ENCODE measurements at places on chromosomes 16 and 17.

GRCh38 chr16:65572156-65572555, 450.3 kb upstream of the CDH11 start:
- DNase-seq, result peak; percentile 76

- DNase-seq, result peak; percentile 56
Observed at GRCh38 chr17:63881935-63882601, at the start of gene GH2. TSS of gene GH2 (minus strand) at chr17:63881944. CDS start at chr17:63881801, 143 bp downstream.

DNA sequence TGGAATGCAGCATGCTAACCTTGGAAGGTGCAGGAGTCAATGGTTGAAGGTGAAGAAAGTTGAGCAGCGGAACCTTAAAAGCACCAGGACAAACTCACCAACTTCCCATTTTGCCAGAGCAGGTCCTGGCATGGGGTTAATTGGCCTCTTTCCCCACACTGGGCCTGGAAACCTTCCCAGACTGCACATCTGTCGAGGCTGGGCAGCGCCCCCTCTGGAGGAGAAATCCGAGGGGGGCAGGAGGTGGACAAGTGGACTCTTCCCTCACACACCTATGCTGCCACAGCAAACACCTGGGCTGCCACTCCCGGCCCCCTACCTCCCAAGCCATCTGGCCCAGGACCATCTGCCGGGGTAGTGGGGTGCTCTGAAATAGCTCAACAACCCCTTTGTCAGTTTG, 232.4 kb downstream of the CBLN1 start:
- DNase-seq, result no peak

DNA sequence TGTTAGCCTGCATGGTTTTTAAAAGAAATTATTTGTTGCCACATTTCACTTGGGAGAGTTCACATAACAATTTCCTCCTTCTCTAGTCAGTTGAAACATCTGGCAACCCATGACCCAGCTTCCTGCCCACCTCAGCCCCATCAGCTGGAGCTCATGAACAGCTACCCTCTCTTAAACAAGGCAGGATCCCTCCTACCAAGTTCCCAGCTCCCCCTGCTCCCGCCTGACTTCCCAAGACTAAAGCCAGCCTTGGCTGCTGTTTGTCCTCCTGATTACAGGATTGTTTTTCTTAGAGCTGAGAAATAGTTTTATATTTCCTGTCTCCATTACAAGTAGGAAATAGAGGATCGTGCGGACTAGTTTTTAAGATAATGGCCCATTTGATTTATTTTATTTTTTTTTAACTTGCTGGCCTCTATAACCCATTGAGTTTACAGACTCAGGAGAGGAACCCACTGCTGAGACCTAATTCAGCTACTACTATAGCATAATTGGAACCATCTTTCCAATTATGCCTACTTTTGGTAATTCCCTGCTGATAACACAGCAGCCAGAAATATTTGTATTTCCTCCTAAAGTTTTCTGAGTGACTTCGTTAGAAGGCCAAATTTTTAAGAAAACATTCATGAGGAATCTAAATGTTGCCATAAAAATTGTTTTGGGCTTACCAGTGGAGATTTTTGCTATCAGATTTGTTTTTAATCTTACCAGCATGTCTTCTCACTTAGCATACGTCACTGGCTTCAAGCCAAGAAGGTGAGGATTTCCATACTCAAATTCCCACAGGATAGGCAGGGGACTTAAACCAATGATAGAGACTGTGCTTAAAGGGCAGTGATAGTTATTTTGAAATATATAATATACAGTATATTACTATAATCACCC, 90.0 kb downstream of the ELAC2 start:
- no peak for DNase-seq

DNA sequence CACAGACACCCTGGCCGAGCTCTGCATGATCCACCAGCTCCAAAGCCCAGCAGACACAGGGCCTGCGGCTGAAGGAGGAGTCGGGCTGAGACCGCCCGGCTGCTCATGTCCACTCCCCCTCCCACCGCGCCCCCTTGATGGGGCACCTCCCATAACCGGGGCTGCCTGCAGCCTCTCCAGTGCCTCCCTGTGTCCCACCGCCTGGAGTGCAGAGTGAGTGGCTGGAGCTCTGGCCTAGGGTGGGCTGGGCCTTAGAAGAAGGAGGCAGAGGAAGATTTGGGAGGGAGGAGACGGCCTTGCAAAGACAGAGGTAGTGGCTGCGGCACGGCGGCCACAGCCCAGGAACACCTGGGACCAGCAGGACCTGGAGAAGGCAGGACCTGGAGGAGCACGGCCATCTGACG, 4.0 kb downstream of the CBFA2T3 start:
- no peak for DNase-seq

- peak; percentile 16 for DNase-seq
Observed at GRCh38 chr17:1267471-1267943, 2.7 kb upstream of the BHLHA9 start.

GRCh38 chr17:44642834-44643233, 13.4 kb upstream of the MEIOC start:
- DNase-seq, result no peak

DNA sequence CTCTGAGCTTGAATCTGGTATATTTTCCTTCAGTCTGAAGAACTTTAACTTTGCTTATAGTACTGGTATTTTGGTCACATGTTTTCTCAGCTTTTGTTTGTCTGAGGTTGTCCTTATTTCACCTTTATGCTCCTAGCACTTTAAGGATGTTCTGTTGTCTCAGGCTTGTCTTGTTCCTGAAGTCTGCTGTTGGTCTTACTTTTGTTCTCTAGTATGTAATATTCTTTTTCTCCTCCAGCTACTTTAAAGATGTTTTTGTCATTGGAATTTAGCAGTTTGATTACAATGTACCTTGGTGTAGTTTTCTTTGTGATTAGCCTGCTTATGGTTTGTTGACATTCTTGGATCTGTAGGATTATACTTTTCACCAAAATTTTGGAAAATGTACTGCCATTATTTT, 23.6 kb downstream of the RPTOR start:
- no peak for DNase-seq

DNA sequence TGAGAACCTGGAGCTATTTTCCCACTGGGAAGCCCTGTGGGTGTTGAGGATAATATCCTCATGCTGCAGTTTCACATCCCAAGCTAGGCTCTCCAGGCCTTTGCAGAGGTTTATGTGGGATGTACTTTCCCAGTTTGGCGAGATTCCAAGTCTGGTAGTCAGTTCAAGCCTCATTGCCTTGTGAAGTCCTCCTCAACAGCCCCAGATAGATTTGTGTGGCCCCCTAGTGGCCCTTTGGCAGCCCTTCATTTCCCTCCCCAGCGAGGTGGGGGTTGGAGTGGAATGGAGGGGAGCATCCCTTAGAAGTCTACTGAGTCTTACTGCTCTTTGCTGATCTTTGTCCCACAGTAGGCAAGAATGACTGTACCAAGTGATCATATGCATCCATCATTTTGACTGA, 137.9 kb downstream of the CDH11 start:
- peak; percentile 75 for DNase-seq

- DNase-seq, result no peak
Observed at GRCh38 chr16:31473264-31473984, 1.5 kb downstream of the TGFB1I1 start.

GRCh38 chr17:57419940-57420550, 163.7 kb downstream of the MSI2 start:
- no peak for DNase-seq

DNA sequence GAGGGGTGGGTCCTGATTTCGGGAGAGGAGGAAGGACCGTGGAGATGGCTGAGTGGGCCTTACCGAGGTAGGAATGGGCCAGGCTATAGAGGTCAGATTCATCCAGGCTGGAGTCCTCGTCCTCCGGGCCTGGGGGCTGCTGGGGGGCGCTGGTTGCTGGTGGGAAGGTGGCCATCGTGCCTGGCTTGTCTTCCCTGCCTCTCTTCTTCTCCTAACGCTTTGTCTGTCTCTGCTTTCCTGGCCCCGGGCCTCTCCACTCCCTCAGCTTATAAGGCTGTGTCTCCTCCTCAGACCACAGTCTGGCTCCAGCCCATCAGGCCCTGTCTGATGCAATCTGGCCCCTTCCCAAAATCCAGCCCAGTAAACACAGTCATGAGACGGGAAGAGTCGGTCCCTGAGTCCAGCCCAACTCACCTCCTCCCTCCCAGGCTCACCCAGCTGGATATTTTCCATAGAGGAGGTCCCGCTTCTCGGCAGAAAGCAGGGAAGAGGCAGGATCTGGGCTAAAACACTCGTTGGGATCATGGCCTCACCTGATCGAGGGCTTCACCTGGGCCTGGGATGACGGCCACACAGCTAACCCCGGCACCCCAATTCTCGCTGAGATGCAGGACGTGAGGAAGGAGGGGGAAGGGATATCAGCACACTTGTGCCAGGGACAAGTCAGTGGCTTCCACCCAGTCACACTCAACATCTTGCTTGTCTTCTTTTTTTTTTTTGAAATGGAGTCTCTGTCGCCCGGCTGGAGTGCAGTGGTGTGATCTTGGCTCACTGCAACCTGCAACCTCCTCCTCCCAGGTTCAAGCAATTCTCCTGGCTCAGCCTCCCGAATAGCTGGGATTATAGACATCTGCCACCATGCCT, at the start of gene NUPR1:
TSS of gene NUPR1 (minus strand) at position 242 of the 864 bp plus-strand sequence. CDS start at position 175, 67 bp downstream.
- peak; percentile 76 for DNase-seq

- no peak for DNase-seq
Observed at GRCh38 chr17:28705074-28705659, 6.5 kb downstream of the PROCA1 start.

- DNase-seq, result no peak
Observed at GRCh38 chr17:83054518-83055125, 24.8 kb upstream of the METRNL start.

- no peak for DNase-seq
Observed at GRCh38 chr16:53121661-53122060, 66.9 kb downstream of the CHD9 start.

DNA sequence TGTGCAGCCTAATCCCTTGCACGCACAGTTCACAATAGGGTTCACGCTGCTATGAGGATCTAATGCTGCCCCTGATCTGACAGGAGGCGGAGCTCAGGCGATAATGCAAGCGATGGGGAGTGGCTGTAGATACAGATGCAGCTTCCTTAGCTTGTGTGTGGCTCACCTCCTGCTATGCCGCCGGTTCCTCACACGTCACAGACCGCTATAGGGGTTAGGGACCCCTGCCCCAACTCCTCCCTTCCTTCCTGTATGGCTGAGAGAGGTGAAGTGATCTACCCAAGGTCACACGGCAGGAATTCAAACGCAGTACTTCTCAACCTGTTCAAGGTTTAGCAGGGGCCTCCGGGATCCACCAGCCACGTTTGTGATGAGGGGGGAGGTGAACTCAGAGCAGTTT, 13.4 kb upstream of the PLLP start:
- DNase-seq, result no peak

- no peak for DNase-seq
Observed at GRCh38 chr17:65743308-65743655, 181.8 kb upstream of the AXIN2 start.

- DNase-seq, result peak; percentile 44
Observed at GRCh38 chr17:60079401-60080243, 901 bp upstream of the HEATR6 start.

DNA sequence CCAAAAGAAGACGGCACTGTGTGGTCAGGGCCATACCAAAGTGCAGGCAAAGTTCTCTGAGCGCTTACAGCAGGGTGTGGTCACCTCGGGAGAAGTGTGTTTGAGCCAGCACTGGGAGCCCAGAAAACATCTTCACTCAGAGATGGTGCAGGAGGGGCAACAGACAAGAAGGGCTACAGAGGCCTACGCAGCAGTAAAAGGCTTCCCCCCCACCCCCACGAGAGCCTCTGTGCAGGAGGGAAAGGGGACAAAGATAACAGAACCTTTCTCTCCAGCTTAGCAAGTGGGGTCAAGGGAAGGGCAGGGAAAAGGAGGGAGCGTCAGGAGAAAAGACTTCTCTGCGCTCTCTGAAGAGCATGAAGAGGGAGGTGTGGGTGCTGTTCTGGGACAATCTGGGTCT, 2.8 kb downstream of the VAT1 start:
- no peak for DNase-seq

GRCh38 chr17:82942166-82943130, 102.6 kb upstream of the ZNF750 start:
- DNase-seq, result no peak

GRCh38 chr17:69339937-69340336, 13.0 kb upstream of the ABCA5 start:
- no peak for DNase-seq

Data from kidney tubule cell (primary cell).